ENCODE measurements at places on chromosomes 4 and X.

DNA sequence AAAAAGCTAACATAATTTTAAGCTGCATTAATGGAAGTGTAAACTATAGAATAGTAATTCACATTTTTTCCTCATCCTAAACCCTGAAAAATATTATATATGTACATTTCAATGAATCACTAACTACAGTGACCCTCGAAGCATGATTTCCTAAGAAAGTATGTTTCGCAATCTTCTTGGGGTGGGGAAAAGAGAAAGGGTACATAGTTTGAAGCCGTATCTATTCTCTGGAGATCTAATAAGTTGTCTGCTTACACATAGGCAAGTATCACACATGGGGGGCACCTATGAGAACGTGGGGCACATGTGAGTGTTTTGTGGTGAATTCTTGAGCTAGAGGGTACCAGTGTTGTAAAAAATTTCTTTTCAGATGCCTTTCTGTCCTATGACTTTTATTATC, 71.2 kb downstream of the JADE1 start:
- DNase-seq, result no peak

- DNase-seq, result no peak
Measured at GRCh38 chr4:106801386-106801785, 234.7 kb downstream of the DKK2 start.

- peak; percentile 74 for DNase-seq
Measured at GRCh38 chr4:168631241-168632162, 134.7 kb downstream of the PALLD start.

- DNase-seq, result no peak
Measured at GRCh38 chr4:65242156-65242846, 428.0 kb downstream of the EPHA5 start.

DNA sequence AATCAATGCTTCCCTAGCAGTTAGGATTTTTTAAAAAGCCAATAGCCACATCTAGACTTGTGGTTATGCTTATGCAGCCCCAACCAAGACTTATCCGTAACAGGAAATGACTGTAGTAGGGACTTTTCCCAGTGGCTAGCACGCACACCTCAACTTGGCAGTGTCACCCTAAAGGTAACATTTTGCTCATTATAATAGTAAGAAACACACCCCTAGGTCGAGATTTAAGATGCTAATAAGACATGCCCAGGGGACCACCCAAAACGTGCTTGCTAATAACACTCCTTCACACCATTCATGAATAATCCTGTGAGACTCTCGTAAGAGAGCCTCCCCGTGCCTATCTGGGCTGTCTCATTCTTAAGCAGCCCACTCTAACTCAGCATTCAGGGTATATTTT, 195.3 kb downstream of the CHIC1 start:
- no peak for DNase-seq

GRCh38 chr4:102335616-102336015, 9.7 kb downstream of the SLC39A8 start:
- no peak for DNase-seq

DNA sequence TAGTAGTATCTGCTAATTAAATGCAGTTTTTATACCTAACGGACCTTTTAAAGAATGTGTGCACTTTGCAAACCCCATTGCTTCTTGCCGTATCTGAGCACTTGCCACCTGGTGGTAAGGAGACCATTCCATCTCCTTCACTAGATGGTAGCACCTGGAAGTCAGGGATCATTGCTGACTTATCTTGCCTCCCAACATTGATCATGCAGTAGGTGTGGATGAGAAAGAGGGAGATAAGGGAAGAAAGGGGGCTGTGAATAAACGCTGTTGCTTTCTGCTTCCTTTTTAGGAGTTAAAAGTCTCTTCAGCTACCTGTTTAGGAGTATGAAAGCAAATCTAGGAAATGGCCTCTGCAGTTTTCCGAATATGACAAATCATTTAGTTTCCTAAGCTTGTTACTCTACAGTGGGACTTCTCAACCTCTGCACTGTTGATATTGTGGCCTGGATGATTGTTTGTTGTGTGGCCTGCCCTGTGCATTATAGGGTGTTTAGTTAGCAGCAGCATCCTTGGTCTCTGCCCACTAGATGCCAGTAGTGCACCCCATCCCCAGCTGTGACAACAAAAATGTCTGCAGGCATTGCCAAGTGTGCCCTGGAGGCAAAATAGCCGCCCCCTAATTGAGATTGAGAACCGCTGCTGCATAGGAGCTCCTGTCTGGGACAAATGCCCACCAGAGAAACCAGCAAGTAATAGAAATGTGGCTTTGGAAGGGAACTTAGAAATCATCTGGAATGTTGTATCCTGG, 38.8 kb downstream of the GAB1 start:
- peak; percentile 10 for DNase-seq

GRCh38 chrX:40142417-40142816, 44.7 kb upstream of the BCOR start:
- DNase-seq, result no peak

DNA sequence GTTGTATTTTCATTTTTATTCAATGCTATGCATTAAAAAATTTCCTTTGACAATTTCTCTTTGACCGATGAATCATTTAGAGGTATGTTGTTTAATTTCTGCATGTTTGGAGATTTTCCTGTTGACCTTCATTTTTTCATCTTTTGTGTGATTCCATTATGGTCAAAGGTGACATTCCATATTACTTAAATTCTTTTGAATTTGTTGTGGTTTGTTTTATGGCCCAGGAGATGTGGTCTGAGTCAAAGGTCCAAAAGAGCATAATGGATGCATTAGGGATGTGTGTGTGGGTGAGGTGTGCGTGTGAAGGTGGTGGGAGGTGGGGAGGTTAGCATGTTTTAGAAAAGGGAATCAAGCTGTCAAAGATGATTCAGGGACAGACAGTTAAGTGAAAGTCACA, 76.0 kb upstream of the GIMD1 start:
- DNase-seq, result peak; percentile 59

DNA sequence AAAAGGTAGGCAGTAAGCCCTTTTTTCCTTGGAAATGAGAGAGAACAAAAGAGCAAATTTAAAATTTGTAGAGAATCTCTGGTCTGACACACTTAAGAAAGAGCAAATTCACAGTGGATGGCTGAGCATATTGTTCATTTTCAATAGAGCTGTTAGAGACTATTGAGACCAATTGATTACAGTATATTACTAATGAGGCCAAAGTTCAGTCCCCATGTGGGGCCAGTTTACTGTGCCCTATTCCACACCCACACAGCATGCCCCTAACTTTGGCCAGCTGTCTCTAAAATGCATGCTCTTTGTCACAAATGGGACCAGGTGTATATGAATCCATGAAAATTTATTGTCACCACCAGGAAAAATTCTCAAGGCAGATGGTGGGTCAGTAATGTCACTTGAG, 470.5 kb downstream of the PCDH7 start:
- DNase-seq, result no peak

DNA sequence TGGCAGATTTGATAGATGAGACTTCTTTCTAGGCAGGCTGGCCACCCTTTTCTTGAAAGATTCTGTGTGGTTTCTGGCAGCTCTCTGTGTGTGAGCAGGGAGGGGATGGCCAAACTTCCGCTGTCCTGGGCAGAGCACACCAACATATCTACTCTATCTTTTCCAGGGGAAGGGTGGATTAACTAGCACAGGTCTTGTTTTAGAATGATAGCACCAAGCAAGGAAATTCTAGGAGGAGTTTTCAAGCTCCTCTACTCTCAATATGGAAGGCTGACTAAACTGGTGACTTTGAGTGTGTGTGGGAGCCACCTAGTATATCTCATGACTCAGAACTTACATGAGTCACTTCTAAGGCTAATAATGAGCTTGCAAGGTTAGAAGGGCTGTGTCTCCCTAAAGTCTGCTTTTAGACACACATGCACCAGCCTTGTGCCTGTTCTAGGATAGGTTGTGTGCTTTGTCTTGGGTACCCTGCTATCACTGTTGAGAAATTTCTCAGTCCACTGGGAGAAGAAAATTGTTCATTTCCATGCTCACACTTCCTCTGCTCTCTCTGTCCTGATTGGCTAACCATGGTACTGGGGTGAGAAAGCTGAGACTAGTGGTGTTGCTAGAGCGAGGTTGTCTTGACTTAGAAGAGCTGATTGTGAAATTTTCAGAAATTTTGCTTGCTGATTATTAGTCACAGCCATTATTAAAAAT, 72.9 kb downstream of the YIPF6 start:
- peak; percentile 57 for DNase-seq

- DNase-seq, result no peak
Measured at GRCh38 chr4:96835991-96836390, 996.1 kb downstream of the PDHA2 start.

- no peak for DNase-seq
Measured at GRCh38 chrX:124239324-124239723, 93.1 kb upstream of the TEX13D start.

GRCh38 chrX:145405012-145405411, 157.7 kb downstream of the SPANXN1 start:
- DNase-seq, result no peak

- peak; percentile 73 for DNase-seq
Measured at GRCh38 chr4:37601531-37601930, 84.6 kb downstream of the RELL1 start.

DNA sequence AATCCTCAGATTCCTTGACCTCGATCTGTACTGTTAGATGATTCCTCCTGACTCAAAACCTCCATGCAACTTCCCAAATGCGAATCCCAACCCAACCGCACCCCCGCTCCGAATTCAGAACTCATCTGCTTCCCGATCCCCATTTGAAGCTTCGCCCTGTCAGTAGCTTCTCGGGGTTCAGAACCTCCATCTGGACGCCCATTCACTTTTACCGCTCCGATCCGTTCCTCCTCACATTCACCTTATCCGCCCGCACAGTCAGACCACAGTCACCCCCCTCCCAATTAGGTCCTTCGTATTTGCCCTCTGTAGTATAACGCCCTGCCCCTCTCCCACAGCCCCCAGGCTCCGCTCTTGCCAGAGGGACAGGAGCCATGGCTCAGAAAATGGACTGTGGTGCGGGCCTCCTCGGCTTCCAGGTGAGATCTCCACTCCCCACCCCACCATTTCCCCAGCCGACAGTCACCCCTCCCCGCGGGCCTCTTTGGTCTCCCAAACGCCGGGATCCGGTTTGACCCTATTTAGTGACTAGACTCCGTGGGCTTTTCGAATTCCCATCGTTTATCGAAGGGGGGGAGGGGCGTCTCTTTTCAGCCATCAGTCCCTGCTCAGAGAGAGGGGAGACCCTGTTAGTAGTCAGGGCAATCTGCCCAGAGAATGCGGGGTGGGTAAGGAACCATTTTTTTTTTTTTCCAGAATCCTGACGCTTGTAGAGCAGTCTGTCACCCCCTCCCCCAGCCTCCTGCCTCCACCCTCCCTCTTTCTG, 691 bp downstream of the MAGED1 start:
- DNase-seq, result peak; percentile 67

DNA sequence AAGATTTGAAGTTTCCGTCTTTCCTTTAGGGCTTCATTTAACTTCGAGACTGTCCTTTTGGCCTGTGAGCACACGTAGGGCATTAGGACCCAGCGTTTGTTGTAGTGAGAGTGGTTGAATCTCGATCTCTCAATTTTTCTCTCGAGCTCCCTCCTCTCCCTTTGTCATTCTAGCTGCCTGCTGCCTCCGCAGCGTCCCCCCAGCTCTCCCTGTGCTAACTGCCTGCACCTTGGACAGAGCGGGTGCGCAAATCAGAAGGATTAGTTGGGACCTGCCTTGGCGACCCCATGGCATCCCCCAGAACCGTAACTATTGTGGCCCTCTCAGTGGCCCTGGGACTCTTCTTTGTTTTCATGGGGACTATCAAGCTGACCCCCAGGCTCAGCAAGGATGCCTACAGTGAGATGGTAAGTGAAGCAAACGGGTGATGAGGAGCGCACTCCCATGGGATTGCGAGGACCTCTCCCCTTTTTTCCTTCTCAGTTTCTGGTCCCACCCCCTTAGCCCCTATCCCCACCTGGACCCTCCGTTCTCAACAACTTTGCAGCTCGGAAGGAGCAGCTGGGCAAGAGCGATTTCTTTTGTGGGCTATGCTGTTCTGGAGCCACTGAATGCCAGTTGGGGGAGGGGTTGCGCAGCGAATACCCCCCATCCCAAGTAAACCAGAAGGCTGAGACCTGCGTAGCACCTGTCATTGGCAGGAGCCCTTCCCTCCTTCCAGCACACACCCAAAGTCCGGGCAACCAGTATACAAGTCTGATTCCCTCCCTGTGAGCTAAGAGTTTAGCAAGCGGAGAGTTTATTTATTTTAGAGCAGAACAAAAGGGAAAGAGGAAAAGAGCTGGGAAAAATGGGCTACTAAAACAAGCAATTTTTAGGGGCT, at the start of gene TMEM35A:
TSS of gene TMEM35A (plus strand) at position 164 of the 883 bp plus-strand sequence. CDS start at position 288, 124 bp downstream.
- no peak for DNase-seq

GRCh38 chr4:1072830-1073446, 40.4 kb downstream of the RNF212 start:
- DNase-seq, result peak; percentile 44

DNA sequence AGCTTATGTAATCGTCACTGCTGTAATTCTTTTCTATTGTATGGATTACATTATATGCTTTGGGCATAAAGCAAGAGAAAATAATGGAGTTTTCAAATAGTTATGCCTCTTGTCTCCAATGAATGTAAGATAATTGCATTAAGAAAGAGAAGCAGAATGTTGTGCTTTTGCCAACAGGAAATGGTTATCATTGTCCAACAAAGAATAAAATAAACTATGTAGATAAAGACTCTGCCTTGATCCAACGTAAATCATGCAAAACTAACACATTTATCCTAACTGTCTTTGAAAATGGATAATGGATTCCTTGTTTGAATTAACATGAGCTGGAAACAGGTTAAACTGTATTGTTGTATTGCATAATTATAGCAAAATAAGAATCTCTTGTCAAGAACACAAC, 1709.0 kb downstream of the PCDH7 start:
- DNase-seq, result no peak

DNA sequence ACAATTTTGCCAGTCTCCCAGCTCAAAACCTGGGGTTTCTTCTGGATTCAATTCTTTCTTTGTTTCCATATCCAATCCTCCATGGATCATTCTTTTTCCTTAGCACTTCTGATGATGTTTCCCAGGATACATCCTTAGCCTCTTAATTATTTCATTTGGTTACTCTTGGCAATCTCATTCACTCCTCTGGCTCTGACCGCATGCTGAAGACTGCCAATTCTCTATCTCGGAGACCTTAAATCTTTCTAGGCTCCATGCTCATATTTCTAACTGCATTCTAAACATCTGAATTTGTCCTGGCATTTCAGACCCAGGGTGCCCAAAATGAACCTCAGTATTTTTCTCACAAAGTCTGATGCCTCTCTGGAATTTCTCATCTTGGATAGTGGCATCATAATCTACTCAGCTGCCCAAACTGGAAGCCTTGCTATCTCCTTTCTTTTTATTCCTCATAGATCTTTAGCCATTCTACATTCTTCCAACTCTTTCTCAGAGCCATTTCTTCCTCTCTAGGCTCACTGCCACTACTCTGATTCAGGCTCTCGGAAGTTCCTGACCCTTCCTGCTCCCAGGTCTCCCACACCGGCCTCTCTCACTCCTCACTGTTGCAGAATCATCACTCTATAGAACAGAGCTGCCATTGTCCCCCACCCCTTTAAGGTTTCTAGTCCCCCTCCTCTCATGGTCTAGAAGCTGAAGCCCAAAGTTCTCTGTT, 290.2 kb downstream of the CAMK2D start:
- DNase-seq, result no peak

- DNase-seq, result peak; percentile 53
Measured at GRCh38 chr4:80202741-80203553, 5.6 kb downstream of the PRDM8 start.

GRCh38 chr4:168737806-168738172, 240.9 kb downstream of the PALLD start:
- peak; percentile 94 for DNase-seq
